ENCODE measurements at places on chromosomes 6 and 20.

DNA sequence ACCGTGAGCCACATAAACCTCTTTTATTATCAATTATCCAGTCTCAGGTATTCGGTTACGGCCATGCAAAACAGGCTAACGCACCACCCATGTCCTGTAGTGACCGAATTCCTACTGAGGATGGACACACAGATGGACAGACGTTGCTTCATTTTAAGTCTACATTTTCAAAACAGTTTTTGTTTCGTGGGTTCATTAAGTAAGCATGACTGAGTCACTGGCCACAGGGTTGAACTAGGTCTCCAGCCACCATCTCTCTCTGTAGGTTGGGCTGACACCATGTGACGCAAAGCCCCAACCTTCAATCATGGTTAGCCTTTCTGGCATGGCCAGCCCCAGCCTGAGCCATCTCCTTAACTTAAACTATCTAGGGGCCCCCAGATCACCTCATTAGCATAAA is 110.0 kb upstream of the SLC22A23 start:
- DNase-seq = no peak

GRCh38 chr20:58705208-58705926 is 12.8 kb downstream of the NPEPL1 start:
- no peak for DNase-seq

GRCh38 chr20:40883097-40883496 is 145.5 kb upstream of the TOP1 start:
- DNase-seq = no peak

- DNase-seq = no peak
Measured at GRCh38 chr20:42894483-42894882, 295.2 kb downstream of the PTPRT start.

GRCh38 chr20:11110535-11110934 is 436.7 kb upstream of the JAG1 start:
- DNase-seq = no peak

DNA sequence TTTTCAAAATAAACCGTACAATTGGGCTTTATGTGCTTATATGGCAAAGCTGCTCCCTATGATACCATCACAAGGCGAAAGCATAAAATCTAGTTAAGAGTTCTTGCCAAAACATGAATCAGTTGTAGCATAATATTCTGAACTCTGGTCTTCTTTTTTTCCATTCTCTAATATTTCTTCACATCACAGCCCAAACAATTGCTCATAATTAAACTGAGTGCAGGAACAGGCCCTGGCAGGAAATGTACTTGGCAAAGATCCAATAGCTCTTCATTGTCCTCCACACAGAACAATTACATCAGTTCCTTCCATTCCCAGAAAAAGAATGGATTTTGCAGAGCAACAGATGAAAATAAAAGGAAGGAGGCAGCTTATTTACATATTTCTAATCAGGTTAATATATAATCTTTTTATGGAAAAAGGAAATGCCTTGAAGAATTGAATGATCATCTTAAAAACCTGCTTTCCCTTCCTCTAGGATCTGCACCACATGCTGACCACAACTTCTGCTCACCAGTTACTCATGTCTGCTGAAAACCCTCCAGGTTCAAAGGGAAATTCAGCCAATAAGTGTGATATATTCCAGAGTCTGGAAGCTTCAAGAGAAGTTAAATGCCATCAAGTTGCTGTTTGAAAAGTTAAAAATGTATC is 123.3 kb upstream of the COL21A1 start:
- DNase-seq = no peak

DNA sequence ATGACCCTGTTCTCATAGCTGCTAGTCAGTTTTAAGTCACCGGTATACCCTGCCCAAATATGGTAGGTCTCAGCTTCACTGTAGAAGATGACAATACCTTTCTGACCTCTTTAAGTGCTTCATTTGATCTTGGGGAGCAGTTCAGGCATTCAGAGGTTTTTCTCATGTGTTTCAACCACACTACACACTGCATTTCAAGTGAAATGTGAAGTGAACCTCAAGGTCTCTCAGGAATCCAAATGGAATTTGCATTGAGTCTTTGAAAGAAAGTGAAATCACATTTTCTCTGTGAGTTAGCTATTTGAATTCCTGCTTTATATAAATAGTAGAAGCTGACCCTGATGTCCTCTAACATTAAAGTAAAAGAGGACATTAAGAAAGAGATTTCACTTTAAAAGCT is 461.6 kb downstream of the ADGRB3 start:
- no peak for DNase-seq

DNA sequence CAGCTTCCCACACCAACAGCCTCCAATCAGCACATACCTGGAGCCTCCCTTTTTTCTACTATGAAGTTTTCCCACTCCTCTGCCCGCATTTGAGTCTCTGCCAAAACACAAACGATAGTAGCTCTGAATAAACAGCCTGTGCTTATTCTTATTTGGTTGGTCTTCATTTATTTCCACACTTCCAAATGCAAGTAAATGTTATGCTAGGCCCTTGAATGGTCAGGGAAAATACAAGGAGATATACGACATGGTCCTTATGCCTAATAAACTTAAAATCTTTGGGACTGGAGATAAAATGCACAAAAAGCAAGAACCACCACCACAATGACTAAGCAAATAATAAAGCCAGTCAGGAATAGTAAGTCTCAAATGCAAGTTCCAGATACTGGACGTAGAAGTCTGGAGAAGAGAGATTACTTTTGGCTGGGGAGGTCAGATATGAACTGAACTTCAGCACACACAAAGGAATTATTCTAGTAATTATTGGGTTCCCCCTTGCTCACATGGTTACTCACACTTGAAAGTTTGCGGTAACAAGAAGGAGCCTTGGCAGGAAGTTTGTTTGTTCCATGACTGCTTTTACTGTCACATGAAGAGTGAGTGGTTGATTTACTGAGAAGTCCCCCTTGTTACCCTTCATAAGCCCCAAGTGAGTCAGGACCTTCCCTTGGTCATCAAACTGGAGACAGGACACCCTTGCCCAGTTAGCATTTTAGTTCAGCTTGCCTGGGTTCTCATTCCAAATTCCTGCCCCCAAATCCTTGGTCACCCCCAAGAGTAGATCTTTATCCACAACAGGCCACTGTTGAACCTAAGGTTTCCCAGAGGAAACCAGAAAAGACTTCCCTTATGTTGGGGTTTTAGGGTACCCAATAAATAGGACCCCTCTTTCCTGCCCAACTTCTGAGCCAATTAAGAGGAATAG is 511.2 kb upstream of the JARID2 start:
- no peak for DNase-seq

GRCh38 chr20:41306061-41306727 is 11.3 kb downstream of the ZHX3 start:
- no peak for DNase-seq

DNA sequence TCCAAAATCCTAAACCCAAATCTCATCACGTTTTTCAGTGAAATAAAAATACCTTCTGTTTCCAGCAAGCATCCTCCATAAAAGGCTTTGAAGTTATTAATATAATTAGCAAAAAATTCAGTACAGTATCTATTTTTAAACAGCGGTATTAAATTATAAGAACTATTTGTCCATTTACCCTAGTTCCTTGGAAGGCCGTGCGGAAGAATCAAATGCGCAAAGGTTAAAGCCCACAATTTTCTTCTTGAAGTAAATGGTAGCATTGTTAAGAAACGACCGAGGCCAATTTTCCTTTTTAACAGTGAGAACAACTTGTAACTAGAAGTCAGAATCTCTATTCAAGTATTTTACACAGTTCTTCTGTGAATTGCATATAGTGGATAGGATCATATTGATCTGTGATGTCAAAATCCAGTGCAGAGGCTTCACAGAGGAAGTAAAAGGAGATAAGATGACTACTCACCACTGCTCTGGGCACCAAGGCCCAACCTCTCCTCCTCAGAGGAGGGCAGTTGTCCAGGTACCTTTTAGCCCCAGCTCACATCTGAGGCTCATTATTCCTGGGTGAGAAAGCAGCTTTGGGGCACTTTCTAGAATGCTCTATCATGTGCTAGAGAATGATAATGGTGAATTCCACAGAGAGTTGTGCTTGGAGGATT is 36.3 kb downstream of the TNFAIP3 start:
- DNase-seq = no peak

- DNase-seq = no peak
Measured at GRCh38 chr6:158000530-158001307, 19.1 kb downstream of the SYNJ2 start.

GRCh38 chr6:6217855-6218758 is 102.4 kb downstream of the F13A1 start:
- no peak for DNase-seq

GRCh38 chr6:8859501-8859900 is 424.2 kb upstream of the SLC35B3 start:
- DNase-seq = no peak

DNA sequence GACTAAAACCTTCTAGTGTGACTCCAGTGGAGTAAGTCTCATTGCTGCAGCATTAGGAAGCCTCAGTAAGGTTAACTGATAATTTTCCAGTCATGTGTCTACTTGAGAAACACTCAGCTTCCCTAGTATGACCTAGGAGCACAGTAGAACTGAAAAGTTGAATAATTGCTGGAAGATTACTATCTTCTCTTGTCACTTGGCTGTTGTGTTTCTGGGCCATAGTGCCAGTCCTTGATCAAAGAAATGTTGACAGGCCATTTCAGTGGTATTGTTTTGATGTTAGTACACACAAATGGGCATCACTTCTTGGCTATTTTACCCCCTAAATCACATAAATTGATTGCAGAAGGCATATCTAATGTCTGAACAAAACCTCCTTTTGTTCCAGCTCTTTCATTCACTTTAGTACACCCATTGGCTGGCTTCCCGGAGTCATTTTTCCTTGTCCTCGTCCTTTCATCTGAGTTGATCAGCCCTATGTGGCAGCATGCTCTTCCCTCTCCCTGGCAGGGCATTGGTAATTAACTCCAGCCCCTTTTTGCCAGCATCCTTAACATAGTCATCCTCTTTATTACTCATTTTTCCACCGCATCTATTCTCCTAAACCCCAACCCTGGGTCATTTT is 6.0 kb downstream of the ENPP3 start:
- DNase-seq = no peak

- no peak for DNase-seq
Measured at GRCh38 chr6:43645613-43645964, 753 bp downstream of the RSPH9 start.

DNA sequence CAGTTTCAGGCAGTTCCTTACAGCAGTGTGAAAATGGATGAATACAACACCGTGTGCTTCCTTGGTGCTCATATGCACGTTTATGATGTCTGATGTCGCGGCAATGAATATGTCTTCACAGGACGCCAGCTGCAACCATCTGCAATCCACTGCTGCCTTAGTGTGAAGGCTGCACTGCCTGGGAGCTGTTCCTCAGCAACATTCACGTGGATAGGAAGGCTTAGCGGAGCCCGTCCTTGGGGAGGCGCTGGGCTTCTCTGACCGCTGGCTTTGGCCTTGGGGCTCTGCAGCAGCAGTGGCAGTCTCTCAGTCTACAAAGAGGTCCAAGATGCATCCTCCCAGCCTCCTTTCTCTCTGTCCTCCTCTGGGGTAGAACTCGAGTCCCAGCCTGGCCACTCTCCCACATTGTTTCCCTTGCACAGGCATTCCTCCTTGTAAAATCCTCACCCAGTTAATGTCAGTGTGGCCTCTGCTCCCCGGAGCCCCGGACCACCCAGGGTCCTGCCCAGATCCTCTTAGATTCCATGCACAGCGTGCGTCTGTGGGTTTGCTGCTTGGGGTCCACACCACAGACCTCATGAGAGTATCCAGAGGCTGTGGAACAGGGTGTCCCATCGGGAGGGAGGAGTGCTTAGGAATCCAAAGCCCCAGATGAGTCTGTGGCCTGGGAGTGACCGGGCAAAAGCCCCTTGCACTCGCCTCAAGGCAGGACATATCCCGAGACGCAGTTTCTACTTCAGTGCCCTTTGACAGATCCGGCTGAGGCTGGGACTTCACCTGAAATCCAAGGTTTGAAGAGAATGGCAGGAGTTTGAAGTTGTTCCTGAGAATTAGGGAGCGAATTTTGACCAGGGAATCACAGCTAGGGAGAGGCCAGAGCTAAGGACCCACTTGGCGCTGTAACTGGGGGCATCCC is 181.3 kb downstream of the THBS2 start:
- DNase-seq = no peak

GRCh38 chr6:106025655-106026054 is 60.5 kb upstream of the PRDM1 start:
- DNase-seq = no peak

DNA sequence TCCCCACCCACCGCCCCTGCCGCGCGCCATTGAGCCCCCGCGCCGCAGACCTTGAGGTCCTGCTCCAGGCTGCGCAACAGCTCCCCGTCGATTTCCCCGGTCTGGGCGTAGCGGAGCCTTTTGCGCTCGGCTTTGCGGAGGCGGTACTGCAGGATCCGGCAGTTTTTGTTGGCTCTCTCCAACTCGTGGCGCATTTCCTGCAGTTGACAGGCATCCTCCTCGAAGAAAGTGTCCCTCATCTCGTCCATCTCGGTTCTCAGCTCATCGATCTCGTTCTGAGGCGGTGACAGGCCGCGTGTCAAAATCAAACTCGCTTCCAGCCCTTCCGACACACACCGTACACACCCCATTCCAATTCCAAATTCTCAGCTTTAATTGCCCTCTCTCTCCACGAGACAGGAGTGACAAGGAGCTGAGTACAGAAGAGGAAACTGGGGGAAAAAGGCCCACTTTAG is 4.3 kb downstream of the MTCL3 start:
- peak; percentile 79 for DNase-seq

GRCh38 chr6:113862112-113862511 is 5.0 kb downstream of the MARCKS start:
- DNase-seq = no peak

GRCh38 chr6:17865798-17866725 is 121.4 kb downstream of the KIF13A start:
- DNase-seq = no peak

DNA sequence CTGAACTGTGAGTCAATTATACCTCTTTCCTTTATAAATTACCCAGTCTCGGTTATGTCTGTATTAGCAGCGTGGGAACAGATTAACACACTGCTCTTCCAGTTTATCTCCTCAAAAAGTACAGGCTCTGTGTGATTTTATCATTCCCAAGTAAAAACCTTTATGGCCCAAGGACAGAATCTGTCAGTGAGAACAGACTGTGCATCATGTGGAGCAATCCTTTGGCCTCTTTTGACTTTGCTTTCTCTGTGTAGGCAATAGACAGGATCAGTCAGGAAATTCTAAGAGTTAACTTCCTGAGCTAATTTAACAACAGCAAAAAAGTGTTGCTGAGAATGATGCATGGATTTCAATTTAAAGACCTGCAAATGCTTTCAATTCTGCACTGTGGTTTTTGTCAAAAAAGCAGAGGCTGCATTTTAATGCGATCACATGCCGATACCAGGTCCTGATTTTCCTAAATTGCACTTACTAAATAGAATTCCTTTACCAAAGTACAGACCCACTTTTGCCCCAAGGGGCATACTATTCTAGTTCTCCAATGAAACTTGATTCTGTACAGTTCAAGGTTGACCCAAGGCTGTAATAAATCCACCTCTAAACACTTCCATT is 246.7 kb upstream of the MARCKS start:
- no peak for DNase-seq

DNA sequence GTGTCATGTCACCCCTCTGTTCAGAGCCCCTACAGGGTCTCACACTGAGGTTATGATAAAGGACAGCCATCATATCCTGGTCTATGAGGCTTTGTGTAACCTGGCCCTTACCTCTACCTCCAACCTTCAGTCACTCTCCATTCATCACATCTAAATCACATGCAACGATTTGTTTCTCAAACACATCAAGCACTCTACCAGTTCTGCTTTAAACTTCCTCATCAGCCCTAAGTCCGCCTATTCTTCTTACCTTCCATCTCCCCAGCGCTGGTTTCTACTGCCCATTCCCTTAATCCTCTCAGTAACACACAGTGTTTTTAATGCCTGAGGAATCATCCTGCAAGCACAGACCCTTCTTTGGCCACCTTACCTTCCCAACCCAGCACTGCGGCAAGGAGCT is 17.9 kb upstream of the BACH2 start:
- no peak for DNase-seq

GRCh38 chr20:3658019-3658715 is 5.0 kb downstream of the GFRA4 start:
- no peak for DNase-seq
